ENCODE measurements at places on chromosomes 1 and 21.

DNA sequence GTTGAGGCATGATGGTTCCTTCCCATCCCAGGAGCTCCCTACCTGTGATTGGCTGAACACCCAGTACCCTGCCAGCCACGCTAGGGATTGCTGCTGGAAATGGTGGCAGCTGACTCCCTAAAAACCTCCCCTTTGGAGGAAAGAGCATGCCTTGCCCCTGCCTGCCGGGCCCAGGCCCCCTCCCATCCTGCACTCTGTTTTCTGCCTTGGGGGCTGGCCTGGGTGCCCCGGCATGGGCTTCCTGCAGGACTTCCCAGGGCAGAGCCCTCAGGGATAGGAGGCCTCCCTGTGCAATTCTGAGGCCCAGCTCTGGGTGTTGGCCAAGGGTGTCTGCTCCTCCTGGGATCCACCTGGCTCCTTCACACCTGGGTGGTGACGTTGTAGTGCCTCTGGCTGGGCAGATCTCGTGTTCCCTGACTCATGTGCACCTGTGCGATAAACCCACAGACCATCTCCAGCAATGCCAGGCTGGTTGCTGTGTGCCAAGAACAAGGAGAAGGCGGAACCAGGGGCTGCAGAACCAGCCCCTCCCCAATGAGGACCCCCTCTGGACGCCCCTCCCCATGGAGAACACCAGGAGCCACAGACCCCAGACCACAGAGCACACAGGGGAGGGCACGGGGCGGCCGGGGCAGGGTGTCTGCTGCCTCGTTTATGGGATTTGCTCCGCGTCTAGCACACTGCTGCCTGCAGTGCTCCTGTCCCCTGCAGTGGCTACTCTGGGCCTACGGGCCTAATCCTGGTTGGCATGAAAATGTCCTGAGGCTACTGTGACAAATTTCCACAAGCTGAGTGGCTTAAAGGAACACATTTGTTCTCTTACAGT is 13.6 kb downstream of the CSTB start:
- H3K4me1 ChIP-seq, result peaks cover 2% of the 10 kb centered on the region
- no peak for DNase-seq
- H3K27ac ChIP-seq, result no peak overlapping the region
- H3K36me3 ChIP-seq, result no peaks in the 10 kb centered on the region
- H3K27me3 ChIP-seq, result no peaks in the 10 kb centered on the region

DNA sequence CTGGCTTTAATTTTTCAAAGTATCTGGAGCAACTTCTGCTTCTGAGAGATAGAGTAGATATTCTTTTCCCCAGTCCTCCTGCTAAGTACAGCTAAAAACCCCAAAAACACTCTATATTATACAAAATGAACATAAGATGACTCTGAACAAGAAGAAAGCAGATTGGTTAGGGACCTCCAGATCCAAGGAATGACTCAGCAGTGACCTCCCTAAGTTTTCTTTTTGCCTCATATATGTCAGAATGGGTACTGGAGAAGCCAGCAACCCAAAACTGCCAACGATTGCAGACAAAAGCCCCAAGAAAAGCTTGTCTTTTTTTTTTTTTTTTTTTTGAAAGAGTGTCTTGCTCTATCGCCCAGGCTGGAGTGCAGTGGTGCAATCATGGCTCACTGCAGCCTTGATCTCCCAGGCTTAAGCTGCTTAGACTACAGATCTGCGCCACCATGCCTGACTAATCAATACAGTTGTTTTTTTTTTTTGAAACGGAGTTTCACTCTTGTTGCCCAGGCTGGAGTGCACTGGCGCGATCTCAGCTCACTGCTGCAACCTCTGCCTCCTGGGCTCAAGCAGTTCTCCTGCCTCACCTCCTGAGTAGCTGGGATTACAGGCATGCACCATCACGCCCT is 22.7 kb downstream of the NDUFS5 start:
- H3K4me3 ChIP-seq, result no peak overlapping the region
- no peaks in the 10 kb centered on the region for H3K36me3 ChIP-seq
- H3K27ac ChIP-seq, result no peak overlapping the region
- no peaks in the 10 kb centered on the region for H3K27me3 ChIP-seq

DNA sequence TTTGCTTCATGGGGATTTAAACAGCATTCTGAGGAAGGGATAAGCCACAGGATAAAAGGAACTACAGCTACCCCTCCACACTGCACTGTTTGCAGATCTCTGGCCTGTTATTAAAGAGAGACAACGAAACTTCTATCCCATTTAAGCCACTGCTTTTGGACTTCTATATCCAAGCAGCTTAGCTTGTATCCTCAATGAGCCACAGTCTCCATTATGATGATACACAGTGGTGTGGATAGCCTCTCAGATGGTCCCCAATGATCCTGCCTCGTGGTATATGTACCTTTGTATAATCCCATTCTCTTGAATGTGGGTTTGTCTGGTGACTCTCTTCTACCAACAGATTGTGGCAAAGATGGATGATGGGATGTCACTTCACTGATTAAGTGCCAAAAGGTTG is 36.0 kb upstream of the MARK1 start:
- no peaks in the 10 kb centered on the region for H3K36me3 ChIP-seq
- H3K27ac ChIP-seq, result no peak overlapping the region
- peaks cover 3% of the 10 kb centered on the region for H3K27me3 ChIP-seq
- no peak for DNase-seq
- H3K4me1 ChIP-seq, result no peaks in the 10 kb centered on the region

DNA sequence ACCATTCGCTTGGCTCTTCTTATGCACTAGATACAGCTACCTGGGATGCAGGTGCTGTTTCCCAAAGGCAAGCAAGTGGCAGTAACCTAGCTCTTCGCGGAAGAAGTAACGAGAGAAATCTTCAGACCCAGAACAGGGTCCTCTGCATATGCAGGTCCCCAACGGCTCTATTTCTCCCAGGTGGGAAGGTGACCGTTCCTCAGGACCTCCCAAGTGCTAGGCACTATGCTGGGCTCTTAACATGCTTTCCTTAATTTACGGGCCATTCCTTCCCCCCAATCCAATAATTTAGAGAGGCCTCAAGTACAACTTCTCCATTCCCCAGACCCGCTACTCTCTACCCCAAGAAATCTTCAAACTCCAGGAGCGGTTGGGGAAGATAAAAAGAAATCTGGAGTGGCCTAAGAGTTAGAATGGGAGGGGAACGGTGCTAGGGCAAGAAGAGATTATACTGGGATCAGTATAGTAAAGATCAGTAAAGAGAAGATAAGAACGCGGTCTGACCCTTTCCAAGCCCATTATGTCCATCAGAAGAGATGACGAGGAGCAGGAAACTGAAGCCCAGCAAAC is 410 bp downstream of the TXNDC12 start:
- no peak for DNase-seq
- H3K27me3 ChIP-seq, result no peaks in the 10 kb centered on the region
- H3K36me3 ChIP-seq, result peaks cover 12% of the 10 kb centered on the region

DNA sequence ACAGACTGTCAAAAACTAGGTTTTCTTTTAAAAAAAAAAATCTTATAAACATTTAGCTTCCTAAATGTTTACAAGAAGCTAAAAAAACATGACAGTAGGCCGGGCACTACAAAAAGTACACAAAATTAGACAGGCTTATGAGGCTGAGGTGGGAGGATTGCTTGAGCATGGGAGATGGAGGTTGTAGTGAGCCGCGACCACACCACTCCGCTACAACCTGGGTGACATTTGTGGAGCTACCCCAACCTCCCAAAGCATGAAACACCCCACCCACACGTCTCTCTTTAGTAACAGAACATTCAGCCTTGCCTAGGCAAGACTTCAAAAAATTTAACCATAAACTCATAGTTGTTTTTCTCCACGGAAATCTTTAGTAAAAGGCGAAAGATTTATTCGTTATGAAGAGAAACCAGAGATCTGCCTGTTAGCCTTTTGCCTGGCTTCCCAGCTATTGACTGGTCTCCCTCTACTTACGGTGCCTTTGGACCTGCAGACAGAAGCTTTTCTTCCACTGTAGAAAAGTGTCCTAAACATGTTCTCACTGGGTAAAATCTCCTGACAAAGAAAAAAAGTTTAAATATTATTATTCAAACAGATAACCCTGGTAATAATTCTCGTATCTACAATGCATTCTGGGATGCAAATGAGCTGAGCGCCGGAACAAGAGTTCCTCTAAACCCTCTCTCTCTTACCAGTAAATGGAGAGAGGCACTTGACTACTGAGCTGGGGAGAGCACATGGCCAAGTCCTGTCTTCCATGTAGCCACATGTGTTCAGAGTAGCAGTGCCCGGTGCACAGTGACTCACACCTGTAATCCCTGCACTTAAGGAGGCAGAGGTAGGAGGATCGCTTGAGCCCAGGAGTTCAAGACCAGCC is 9.2 kb downstream of the RNU5D-1 start:
- H3K27me3 ChIP-seq, result no peaks in the 10 kb centered on the region
- H3K4me3 ChIP-seq, result peak overlapping the region; percentile 61
- DNase-seq, result peak; percentile 65
- H3K4me1 ChIP-seq, result peaks cover 60% of the 10 kb centered on the region

GRCh38 chr21:32406405-32406804 is 6.1 kb upstream of the EVA1C start:
- H3K4me1 ChIP-seq, result peaks cover 17% of the 10 kb centered on the region
- no peak overlapping the region for H3K27ac ChIP-seq
- no peak for DNase-seq
- peaks cover 4% of the 10 kb centered on the region for H3K27me3 ChIP-seq

DNA sequence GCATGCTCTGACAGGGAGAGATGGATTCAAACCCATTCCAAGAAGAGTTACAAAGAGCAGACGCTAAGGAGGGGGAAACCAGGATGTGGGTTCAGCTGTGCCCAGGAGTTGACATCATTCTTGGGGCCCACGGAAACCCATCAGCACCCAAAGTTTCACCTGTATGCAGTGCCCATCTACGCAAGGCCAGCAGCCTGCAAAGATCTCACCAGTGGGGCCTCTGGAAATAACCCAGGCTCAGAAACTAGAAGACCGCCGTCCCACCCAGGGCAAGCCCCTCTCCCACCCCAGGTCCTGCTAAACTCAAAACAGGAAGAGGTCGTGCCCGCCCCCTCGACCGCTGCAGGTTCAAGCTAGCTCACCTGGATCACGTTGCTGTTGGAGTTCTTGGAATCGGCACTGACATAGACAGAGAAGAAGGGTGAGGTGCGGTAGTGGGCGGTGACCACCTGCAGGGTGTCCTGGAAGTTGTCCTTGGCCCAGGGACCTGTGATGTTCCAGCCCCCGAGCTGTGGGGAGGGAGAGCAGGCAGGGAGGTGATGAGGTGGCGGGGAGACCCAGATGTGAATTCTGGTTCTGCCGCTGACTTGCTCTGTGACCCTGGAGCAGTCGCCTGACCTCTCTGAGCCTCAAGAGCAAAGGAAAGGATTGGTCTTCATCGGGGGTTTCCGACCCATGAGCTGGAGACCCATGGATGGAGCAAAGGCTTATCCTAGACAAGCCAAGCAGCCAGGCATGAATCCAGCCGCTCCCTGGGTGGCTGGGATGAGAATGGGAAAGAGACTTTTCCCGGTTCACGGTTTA is 31.7 kb downstream of the ECE1 start:
- no peak for DNase-seq
- peak overlapping the region; percentile 55 for H3K4me3 ChIP-seq
- H3K36me3 ChIP-seq, result peaks cover 28% of the 10 kb centered on the region

DNA sequence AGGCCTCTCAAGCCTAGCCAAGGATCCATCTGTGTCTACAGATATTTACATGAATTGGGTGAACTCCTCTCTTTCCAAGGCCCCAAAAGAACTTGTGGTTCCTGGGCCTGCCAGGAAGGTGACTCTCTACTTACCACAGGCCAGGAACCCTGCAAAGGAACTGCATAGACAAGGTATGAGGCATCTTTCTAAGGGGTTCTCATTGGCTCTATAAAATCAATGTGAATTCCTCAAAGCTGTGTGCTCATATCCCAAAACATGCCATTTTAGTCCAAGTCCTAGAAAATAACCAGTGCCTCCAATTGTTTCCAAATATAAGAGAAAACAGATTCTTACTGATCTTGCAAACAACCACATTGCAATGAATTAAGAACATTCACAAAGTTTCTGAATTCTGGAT is 39.9 kb upstream of the RGL1 start:
- no peak overlapping the region for H3K27ac ChIP-seq
- H3K36me3 ChIP-seq, result peaks cover 1% of the 10 kb centered on the region
- no peaks in the 10 kb centered on the region for H3K4me1 ChIP-seq
- DNase-seq, result no peak
- no peaks in the 10 kb centered on the region for H3K27me3 ChIP-seq
